Colonic mucosa (tissue), 4 donors: ENCODE measurements at places on chromosomes 7 and 10. TPM values are rescaled to one million over a fixed set of nuclear protein-coding genes. Genes with fewer than 3 reads are reported as not detected.

WNT8B gene
- not detected for total RNA-seq

SPDYE9 gene
- total RNA-seq, result not detected

EDRF1 gene
- total RNA-seq, result 20.4 TPM

CYP3A4 gene
- 0.67 TPM for total RNA-seq

C10orf143 gene
- total RNA-seq, result 3.1 TPM

ANKRD30A gene
- total RNA-seq, result not detected

SEMA3E gene
- 2.3 TPM for total RNA-seq

PRSS2 gene
- not detected for total RNA-seq

H2BK1 gene
- total RNA-seq, result not detected

CALHM1 gene
- total RNA-seq, result not detected

LSM8 gene
- 28.4 TPM for total RNA-seq

AGR3 gene
- 144 TPM for total RNA-seq

TMEM176A gene
- 170 TPM for total RNA-seq

GOLGA7B gene
- total RNA-seq, result 0.22 TPM

WDFY4 gene
- total RNA-seq, result 1.5 TPM

SEC23IP gene
- 54.9 TPM for total RNA-seq

BBIP1 gene
- total RNA-seq, result 19.1 TPM

GPNMB gene
- 43.3 TPM for total RNA-seq

TWIST1 gene
- total RNA-seq, result 0.77 TPM

PLAC9 gene
- total RNA-seq, result 3.9 TPM

FAM25A gene
- not detected for total RNA-seq

RBM17 gene
- 80.3 TPM for total RNA-seq

UNCX gene
- total RNA-seq, result not detected

GRID2IP gene
- total RNA-seq, result 0.45 TPM

GPRIN2 gene
- total RNA-seq, result 34.4 TPM

CASTOR2 gene
- 4.2 TPM for total RNA-seq

UPK3BL2 gene
- total RNA-seq, result 13.7 TPM

ADAM12 gene
- 0.64 TPM for total RNA-seq

UFSP1 gene
- total RNA-seq, result 4.4 TPM

CREB5 gene
- total RNA-seq, result 3.6 TPM

C7orf57 gene
- not detected for total RNA-seq

SPAG6 gene
- total RNA-seq, result not detected

AKR1C8 gene
- total RNA-seq, result not detected

OR2A12 gene
- not detected for total RNA-seq

FAM237B gene
- total RNA-seq, result not detected

ARID5B gene
- 27.2 TPM for total RNA-seq

CLDN4 gene
- total RNA-seq, result 568 TPM

PI4K2A gene
- 10.6 TPM for total RNA-seq

OR2A7 gene
- 10.7 TPM for total RNA-seq

ATE1 gene
- 78.0 TPM for total RNA-seq

ELMO1 gene
- total RNA-seq, result 4.2 TPM
